Central memory CD4-positive, alpha-beta T cell (primary cell): ENCODE measurements at places on chromosomes 2 and 18.

GRCh38 chr2:85577386-85578242 lies at the start of gene VAMP8:
VAMP8 (plus strand) TSS chr2:85577586; CDS start chr2:85577647, 61 bp downstream.
- DNase-seq, result peak; percentile 56

DNA sequence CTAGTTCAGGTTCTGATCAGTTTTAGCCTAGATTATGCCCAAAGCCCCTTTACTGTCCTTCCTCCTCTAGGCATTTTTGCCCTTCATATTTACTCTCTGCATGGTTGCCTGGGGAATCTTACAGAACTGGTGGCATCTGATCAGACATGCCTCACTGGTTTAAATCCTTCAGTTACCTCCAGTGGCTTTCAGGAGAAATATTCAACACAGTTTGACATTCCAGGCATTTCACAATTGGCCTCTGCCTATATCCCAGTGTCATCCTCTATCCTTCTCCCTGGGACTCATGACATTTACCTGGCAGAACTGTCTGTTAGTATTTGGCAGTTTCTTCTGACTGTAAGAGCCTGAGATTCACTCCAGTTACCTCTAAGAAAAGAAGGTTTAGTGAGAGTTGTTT lies 152.9 kb upstream of the MEIS1 start:
- no peak for DNase-seq

DNA sequence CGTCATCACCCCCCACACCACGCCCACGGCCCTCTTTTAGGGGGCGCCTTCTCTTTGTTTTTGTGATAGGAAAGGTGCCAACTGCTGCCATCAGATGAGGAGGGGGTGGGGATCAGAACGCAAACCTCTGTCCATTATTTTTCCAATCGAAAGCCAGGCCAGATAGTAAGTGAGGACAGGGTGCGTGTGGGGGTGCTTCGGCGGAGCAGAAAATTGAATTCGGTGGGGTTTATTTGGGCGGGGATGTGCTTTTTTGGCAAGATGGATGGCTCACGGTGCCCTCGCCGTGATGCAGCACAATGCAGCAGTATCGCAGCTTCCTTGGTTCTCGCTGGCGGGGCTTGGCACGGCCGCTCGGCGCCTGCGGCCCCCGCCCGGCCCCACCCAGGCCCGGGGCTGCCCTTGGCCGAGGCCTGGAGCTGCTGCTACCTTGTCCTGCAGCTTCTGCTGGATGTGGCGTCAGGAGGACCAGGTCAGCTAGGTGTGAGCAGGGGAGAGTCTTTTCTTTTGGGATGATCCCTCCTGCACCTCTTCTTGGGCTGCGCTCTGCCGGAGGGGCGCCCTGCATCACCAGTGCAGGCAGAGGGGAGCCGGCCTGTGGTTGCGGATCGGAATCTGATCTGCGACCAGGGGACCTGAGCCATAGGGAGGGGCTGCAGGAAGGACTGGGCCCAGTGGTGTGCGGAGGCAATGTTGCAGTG lies 1.3 kb downstream of the SPTBN1 start:
- peak; percentile 9 for DNase-seq

- no peak for DNase-seq
These were observed 2166.7 kb upstream of the PIK3C3 start for GRCh38 chr18:39788383-39788782.

GRCh38 chr2:133265432-133265949 lies 302.8 kb downstream of the NCKAP5 start:
- DNase-seq, result no peak

GRCh38 chr2:23221901-23222300 lies 163.1 kb upstream of the KLHL29 start:
- no peak for DNase-seq

- DNase-seq, result no peak
These were observed 593 bp downstream of the ZNF514 start for GRCh38 chr2:95158891-95159619.

DNA sequence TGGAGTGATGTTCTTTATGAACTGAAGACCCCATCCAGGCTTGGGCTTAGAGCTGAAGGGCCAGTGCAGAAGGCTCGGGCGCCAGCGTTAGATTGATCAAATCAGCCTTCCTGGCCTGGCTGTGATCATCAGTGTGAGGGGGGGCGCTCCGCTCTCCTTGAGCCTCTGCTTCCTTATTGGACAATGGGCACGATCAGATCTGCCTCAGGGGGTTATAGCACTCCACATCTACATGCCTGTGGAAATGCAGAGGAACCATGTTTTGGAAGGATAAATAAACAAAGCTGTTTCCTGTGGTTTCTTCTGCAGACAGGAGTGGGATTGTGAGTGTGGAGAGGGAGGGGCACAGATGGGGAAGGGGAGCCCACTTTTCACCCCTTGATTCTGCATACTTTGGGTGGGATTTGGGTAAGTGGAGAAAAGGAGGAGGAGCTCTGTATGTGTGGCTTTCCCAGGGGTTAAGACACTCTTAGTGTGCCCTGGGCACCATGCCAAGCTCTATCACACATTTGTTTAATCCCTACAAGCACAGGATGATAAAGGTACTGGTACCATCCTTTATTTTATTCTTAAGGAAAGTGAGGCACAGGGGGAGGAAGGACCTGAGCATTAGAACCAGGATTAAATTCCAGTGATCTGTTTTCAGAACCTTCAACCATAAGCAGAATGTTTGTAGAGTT lies 150.5 kb downstream of the EN1 start:
- no peak for DNase-seq

DNA sequence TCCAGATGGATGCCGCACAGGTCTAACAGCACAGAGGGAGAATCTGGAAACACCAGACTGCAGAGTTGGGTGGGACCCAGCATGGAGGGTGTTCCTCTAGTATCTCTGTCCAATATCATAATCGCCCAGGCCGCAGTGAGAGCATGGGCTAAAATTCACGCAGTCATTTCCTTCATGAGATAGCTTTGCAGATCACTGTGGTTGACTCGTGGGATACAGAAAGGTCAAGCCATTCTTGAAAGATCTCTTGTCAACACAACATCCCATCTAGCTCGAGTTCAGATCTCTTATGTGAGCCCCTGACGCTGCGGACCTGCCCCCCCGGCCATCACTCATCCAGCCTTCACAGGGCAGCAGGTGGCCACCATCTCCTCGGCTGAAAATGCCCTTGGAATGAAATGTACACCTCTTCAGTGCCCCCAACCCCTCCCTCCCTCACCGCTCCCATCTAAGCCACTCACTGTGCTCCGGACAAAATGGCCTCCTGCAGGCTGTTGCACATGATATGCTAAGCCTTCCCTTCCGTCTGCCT lies 45.9 kb downstream of the FOSL2 start:
- no peak for DNase-seq

DNA sequence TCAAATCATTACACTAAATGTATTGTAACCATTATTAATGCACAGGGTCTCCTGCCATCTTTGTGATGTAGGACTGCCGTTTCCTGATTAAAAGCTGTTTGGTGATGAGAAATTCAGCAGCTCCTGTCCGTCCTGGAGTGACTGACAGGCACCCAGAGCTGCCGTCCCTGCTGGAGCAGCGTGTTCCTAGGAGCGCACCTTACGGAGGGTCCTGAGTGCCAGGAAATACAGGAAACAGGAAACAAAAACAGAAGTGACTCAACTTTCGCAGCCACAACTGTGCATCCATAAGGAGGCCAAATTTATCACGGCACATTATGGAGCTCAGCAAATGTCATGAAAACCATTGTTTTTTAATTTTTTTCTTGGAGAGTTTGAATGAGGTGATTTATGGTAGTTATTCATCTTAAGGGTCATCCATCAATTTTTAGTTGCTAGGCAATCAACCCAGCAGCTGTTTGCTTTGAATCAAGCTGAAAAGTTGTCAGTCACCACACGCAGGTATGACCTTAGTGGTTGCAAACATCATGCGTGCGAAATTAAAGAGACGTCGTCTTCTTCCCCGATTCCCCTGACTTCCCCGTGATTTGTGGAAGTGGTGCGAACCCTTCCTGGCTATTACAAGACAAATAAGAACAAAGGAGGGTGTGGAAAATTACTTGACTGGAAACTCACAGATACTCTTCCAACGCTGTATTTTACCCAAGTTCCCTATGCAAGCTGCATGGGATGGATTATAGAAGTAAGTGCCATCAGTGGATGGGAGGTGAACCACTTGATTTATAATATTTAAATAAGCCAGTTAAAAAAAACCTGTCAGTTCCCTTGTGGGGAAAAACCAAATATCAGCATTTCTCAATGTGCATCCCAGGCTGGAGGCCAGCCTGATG lies 19.8 kb downstream of the TSHZ1 start:
- no peak for DNase-seq

DNA sequence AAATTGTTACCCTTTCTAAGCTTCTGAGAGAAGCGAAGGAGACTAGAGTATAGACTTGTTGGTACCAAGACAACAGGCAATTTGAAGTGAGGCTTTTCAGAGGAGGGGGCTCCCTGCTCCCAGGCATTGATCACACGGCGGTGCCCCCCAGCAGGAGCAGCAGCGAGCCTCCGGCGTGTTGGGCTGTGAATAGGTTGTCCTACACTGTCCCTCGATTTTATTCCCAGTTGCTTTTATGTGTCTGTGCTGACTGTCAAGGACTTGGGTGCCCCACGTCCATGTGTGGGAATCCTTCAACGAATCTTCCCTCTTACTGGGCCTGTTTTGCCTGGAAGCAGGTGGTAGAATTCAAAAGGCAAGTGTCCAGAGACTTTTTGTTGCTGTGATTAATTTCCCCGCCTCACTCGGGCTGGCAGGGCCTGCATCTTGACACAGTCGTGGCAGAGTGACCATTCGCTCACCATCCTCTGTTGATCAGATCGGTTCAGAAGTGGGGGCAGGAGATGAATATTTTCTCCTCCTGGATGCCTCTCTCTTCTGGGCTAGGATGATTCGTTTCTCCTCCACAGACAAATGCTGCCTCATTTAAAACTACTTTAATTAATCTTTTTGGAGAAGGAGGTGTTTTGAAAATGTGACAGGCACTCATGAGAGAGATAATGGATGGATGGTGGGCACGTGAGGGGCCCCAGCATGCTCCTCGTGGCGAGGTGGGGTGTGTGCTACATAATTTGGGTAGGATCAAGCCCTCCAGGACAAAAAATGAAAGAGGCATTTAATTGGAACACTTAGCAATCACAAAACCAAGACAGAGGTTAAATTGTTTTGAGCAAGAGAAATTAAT lies 77.6 kb downstream of the SMIM21 start:
- DNase-seq, result no peak

GRCh38 chr2:209526561-209526960 lies 102.7 kb downstream of the MAP2 start:
- DNase-seq, result no peak

DNA sequence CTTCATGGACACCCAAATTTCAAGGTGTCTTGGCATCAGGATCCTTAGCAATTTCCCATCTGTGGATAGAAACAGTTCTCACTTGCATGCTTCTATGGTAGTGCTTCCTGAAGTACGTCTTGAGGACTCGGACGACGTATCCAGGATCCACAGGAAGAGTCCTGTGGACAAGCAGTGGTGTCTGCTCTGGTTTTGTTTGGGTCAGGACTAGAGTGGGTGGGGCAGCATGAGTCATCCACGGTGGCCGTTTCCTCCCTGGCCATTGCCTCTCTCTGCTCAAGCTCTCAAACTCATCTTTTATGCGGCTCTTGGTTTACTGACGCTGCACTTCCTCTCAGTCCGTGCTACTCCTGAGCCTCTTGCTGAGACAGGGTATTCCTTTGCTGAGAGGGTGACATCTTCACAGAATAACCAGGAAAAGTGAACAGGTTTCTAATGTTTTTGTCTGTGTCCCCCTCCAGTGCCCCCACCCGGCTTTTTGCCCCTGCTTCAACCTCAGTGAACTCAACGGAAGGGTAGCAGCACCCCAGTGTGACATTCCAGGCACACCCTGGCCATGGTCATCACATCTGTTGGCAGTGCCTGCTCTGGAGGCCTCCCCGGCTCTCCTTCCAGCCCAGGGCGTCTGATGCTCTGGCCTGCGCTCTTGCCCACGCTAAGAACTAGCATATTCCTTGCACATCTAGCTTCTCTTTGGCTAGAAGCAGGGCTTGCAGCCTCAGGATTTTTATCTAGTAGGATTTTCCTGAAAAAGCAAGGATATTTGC lies 62.2 kb downstream of the ARMC9 start:
- no peak for DNase-seq

GRCh38 chr2:224031358-224031970 lies 7.6 kb downstream of the SERPINE2 start:
- no peak for DNase-seq

- no peak for DNase-seq
These were observed 185.4 kb downstream of the ST6GAL2 start for GRCh38 chr2:106700616-106701015.

GRCh38 chr2:209687323-209687969 lies 84.2 kb upstream of the UNC80 start:
- no peak for DNase-seq

- no peak for DNase-seq
These were observed 29.3 kb upstream of the SLC40A1 start for GRCh38 chr2:189609853-189610252.

DNA sequence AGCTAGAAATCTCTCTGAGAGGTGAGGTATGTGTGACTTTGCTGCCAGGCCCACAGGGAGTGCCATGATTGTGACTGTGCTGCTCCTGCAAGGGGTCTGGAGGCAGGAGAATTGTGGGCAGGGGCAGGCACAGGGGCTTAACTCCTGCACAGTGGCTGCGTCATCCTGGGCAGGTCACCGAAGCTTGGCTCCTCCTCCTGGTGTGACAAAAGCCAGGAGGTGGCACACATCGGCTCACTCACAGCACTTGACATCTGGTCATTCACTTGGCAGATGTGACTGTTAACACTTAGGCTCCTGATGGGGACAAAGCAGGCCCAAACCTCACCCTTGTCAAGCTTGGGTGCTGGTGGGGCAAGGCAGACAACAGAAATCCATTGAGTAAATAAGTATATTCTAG lies 36.4 kb upstream of the GLI2 start:
- DNase-seq, result no peak

GRCh38 chr2:25570161-25570845 lies 103.1 kb downstream of the DTNB start:
- DNase-seq, result no peak

- no peak for DNase-seq
These were observed 56.0 kb upstream of the RAB6C start for GRCh38 chr2:129923265-129924091.

GRCh38 chr2:64888591-64889309 lies 100.4 kb upstream of the SLC1A4 start:
- DNase-seq, result no peak

GRCh38 chr2:222622910-222623309 lies 33.0 kb downstream of the FARSB start:
- no peak for DNase-seq
